ENCODE measurements at places on chromosomes 2 and 18. TPM values are rescaled to one million over a fixed set of nuclear protein-coding genes. Genes with fewer than 3 reads are reported as not detected.

DNA sequence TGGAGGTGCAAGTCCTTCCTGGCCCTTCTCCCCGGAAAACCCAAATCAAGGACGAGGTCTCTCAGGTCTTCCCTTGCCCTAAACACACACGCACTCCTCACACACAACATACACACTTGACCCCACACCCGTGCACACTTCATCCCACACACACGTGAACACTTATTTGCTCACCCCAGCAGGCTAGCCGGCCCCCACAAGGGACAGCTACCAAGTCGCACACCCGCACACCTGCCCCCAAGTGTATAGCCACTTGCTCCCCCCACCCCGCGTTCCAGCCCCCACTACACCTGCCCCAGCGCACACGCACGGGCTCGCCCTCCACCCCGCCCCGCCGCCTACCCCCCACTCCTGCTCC is 359 bp downstream of the TGFBRAP1 start:
- DNase-seq = no peak

- DNase-seq = no peak
These were observed 820.0 kb downstream of the CPS1 start for GRCh38 chr2:211376410-211376809.

DNA sequence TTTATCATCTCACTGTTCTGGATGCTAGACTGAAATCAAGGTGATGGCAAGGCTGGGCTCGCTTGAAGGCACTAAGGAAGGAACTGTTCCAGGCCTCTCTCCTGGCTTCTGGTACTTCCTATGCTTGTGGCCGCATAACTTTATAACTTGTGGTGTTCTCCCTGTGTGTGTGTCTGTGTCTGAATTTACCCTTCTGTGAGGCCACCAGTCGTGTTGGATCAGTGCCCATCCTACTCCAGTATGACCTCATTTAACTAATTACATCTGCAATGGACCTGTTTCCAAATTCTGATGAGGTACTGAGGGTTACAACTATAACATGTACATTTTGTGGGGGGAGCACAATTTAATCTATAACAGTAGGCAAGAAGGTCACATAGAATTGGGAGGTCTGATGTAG is 41.6 kb downstream of the LYPD6B start:
- no peak for DNase-seq

- no peak for DNase-seq
These were observed 318.3 kb upstream of the RAB12 start for GRCh38 chr18:8290913-8291312.

DNA sequence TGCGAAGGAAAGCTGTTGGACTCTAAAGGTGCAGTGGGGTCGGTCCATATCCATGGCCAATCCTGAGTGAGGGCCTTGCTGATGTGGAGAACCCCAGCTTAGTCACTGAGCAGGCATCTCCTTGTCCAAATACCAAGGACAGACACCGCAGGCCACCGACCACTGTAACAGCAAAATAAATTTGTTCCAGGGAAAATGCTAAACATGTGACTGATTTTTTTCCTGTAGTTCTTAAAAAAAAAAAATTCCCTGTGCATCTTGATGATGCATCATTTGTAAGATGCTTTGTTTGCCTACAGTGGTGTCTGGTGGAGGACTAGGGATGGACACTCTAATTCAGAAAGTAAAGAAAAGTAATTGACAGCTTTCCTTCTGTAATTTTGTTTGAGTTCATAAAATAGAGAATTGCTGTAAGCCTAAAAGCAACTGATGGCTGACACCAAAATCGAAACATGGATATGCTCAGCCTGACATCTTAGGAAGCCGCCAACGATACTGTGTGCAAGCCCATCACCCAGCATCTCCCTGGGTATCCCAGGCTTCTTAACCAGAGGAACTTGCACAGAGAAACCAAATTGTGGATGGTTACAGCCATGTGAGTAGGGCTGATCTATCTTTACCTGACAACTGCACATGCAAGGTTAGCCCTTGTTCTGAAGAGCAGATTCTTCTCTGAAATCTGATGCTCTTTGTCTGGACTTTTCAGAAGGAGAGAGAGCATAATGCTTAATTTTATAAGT is 188.6 kb downstream of the ARL4C start:
- no peak for DNase-seq

GRCh38 chr2:120344976-120345581 is 857 bp upstream of the INHBB start:
- no peak for DNase-seq

- DNase-seq = no peak
These were observed 159.3 kb downstream of the PTH2R start for GRCh38 chr2:208565690-208566416.

- DNase-seq = no peak
These were observed 55.2 kb upstream of the LDLRAD4 start for GRCh38 chr18:13163167-13163927.

DNA sequence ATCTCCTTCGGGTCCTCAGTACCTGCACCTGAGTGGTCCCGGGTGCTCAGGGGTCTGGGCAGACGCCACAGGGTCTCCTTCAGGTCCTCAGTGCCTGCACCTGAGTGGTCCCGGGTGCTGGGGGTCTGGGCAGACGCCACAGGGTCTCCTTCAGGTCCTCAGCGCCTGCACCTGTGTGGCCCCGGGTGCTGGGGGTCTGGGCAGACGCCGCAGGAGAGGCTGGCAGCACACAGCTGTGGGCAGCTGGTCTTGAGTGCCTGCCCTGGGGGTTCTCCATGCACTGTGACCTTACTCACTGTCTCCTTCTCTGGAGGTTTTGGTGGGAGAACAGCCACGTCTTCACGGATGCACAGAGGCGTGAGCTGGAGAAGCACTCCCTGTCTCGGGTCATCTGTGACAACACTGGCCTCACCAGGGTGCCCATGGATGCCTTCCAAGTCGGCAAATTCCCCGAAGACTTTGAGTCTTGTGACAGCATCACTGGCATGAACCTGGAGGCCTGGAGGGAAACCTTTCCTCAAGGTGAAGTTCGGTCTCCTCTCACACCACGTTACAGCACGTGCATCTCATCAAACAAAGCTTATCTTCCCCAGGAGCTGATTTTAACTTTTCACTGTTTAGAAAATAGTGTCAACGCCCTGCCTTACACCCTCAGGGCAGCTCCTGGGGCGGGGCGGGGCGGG is 82.6 kb downstream of the TPO start:
- DNase-seq = no peak

DNA sequence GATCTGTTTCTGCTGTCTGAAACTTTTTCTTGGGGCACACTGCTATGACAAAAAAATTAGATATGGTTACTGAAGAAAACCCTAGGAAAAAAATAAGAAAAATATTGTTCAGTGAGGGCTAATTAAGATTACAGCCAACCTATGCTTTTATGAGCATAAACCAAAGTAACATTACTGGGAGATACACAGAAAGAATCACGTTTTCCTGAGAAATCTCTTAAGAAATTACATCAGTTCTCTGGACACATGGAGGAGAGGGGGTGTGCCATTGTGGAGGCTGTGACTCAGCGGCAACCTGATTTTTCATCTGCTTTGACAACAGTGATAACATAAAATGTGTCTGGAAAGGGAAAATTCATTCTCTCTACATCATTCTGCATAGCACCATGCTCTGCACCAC is 13.4 kb upstream of the NMI start:
- no peak for DNase-seq

DNA sequence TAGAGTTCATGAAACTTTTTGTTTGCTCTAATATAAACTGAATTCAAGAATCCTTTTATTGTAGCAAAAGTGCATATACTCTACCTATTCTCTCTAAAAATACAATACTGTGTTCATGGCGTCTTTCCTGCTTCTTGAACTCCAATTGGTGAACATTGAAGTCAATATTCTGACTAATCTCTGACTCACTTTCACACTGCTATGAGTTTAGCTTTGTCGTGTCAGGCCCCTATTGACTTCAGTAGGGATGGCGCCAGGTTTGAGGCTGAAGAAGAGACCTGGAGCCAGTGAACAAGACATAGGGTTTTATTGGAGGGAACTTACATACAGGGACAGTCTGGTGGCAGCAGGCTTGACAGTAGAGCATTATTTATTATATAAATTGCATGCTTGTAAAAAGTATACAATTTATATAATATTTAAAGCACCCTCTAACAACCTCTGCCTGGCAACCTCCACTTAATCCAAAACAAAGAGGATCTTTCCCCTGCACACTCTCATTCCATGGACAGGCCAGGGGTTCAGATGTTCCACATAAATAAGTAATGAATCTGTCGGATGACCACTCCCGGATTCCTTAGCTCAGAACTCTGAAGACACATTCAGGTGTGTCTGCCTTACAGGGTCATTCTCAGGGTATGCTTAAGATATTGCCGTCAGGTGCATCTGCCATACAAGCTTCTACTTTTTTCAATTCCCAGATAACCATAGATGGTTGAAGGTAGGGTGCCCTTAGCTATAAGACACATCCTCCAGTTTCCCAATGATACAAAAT is 141.0 kb downstream of the CERS6 start:
- DNase-seq = no peak

DNA sequence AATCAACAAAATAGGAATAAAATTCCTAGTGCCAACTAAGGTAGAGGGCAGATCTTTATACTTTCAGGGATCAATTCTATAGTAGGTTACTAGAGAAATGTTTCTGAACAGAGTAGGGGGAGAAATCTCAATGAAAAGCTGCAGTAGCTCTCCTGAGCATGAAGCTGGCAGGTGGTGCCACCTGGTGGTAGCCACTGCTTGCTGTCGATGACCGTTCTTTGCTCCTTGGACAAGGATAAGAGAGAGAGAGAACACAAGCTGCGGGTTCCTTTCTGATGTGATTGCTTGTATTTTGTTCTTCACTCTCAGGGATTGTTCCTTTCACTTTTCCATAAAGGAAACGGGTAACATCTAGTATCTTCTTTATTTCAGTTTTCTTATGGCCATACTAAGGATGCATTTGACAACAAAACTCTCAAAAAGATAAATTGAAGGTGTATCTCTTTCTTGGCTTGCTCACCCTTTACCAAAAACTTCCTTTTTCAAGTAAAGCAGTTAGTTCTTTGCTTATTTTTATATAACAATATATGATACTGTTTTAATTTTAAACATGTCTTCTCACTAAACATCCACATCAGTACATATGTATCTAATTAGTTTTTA is 18.6 kb upstream of the MRPL19 start:
- peak; percentile 85 for DNase-seq

DNA sequence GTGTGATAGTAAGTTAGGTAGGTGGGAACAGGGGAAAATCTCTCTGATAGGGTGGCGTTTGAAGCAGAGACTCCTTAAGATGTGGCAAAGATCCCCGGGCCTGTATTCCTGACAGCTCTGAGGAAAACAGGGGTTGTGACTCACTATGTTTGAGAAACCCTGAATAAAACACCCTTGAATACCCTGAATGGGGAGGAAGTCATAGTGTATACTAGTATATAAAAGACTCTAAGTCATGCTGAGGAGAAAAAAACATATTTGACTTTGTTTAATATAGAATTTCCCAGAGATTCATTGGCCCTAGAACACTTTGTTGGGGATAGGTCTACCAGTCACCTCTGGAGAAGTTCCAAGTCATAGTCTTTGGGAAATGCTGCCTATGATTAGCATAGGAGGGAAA is 590.9 kb downstream of the IRS1 start:
- no peak for DNase-seq

- no peak for DNase-seq
These were observed 182.2 kb upstream of the EPAS1 start for GRCh38 chr2:46114996-46115395.

- DNase-seq = no peak
These were observed 79.7 kb downstream of the EDAR start for GRCh38 chr2:108909275-108909823.

The MPP4 gene
- 0.51 TPM for total RNA-seq
